ENCODE measurements at places on chromosomes 4 and X. TPM values are rescaled to one million over a fixed set of nuclear protein-coding genes. Genes with fewer than 3 reads are reported as not detected.

BEX3 gene
- 272 TPM for total RNA-seq

ING2 gene
- 10.2 TPM for total RNA-seq

TMEM35A gene
- total RNA-seq, result not detected

SPANXC gene
- total RNA-seq, result 0.64 TPM

NEIL3 gene
- 8.7 TPM for total RNA-seq

TCP11X2 gene
- not detected for total RNA-seq

All from A549 treated with GW870086 at 1 μM for 4 hours (cell line).